ENCODE measurements at places on chromosomes 16 and 17.

DNA sequence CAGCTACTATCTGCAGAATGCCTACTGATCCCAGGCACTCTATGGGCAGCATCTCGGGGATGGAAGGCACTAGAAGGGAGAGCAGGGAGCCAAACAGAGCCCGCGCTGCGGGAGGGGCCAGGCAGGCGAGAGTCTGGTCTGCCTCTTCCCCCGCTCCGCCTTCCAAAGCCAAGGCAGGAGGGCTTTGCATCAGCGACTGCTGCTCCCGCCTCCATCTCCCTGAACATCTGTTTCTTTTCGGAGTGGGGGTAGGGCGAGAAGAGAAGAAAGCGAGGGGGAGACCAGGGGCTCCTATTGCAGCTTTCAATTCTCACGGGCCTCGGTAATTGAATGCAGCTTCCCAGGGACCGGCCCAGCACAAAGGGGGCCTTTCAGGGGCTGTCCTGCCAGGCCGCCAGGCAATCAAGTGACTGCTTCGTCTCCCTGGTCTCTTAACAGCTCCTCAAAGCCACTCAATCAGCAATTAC, 31.4 kb upstream of the CDC42EP4 start:
- H3K27ac ChIP-seq = peak overlapping the region; percentile 100
- no peaks in the 10 kb centered on the region for H3K27me3 ChIP-seq
- no peaks in the 10 kb centered on the region for H3K36me3 ChIP-seq

- no peaks in the 10 kb centered on the region for H3K4me1 ChIP-seq
- no peak for DNase-seq
- H3K27me3 ChIP-seq = no peaks in the 10 kb centered on the region
- H3K4me3 ChIP-seq = no peak overlapping the region
- H3K27ac ChIP-seq = no peak overlapping the region
Measured at GRCh38 chr17:40864661-40865390, 2.2 kb downstream of the KRT12 start.

DNA sequence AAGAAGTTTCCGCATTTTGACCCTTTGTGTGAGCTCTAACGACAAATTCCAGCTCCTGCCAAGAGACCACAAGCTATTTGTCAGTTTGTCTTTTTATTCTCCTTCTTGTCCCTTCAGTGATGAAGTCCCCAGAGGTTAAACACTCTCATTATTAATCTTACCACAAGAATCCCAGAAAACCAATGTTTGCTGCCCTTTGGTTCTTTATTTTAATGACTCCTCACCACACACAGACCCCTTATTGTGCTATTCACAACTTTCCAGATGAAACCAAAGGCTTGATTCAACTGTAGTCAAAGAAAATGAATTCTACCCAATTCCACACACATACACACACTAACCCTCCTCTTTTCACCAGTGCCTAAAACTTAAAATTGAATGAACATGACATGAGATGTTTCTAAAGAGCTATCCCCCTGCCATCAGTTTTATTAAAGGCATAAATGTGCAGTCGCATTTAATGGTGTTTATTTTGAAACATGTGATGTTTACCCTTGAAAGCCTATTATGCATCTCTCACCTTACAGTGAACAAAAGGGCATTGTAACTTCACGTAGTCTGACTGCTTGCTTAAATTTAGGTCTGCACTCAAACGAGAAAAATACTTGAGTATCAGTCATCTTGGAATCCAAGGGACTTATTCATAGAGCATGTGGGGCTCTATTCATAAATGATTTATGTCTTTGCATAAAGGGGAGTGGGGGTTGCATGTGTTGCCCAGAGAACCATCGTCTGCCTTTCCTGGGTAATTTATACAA, 44.1 kb downstream of the PCTP start:
- no peaks in the 10 kb centered on the region for H3K27me3 ChIP-seq
- H3K27ac ChIP-seq = peak overlapping the region; percentile 74
- H3K4me3 ChIP-seq = no peak overlapping the region
- no peaks in the 10 kb centered on the region for H3K36me3 ChIP-seq
- no peak for DNase-seq
- peaks cover 8% of the 10 kb centered on the region for H3K4me1 ChIP-seq

- peaks cover 12% of the 10 kb centered on the region for H3K27me3 ChIP-seq
- H3K4me3 ChIP-seq = peak overlapping the region; percentile 75
- peak; percentile 84 for DNase-seq
Measured at GRCh38 chr17:81387100-81388090, 7.9 kb upstream of the BAHCC1 start.

- H3K4me1 ChIP-seq = peaks cover 3% of the 10 kb centered on the region
- H3K27ac ChIP-seq = no peak overlapping the region
- H3K27me3 ChIP-seq = no peaks in the 10 kb centered on the region
- no peaks in the 10 kb centered on the region for H3K36me3 ChIP-seq
Measured at GRCh38 chr17:31511195-31511578, 119.7 kb downstream of the RAB11FIP4 start.

Data from endodermal cell (in vitro differentiated cells).